Activated CD4-positive, alpha-beta T cell treated with anti-CD3 and anti-CD28 coated beads, Interleukin-2, amount 50 U/mL, for 24 hours (primary cell): ENCODE measurements at places on chromosomes 1 and 21.

DNA sequence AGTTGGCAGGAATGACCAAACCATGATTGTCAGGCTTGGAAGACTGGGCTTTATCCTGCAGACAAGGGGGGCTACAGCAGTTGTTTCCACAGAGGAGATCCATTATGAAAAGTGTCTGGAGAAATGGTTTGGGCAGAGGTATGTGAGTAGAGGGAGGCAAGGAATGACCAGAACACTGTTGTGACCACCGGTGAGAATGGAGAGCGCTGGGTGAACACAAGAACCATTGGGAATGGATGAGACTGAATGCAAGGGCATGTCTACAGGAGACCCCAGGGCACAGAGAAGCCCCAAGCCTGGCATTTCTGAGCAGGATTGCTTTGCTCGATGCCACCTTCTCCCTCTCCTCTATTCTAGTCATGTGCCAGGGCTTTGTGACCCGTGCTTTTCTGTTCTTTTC is 125.1 kb downstream of the CACNA1E start:
- no peak for DNase-seq

- no peak for DNase-seq
Observed at GRCh38 chr1:43760745-43761317, 53.5 kb downstream of the ST3GAL3 start.

GRCh38 chr1:153678519-153679336 is at the start of gene NPR1:
NPR1 (plus strand) TSS chr1:153678688; CDS start chr1:153679109, 421 bp downstream.
- DNase-seq = no peak

GRCh38 chr1:100810360-100810759 is 84.3 kb downstream of the EXTL2 start:
- no peak for DNase-seq

GRCh38 chr1:67691712-67692111 is 6.7 kb downstream of the GADD45A start:
- DNase-seq = no peak

- no peak for DNase-seq
Observed at GRCh38 chr1:226296911-226297310, 12.1 kb downstream of the LIN9 start.

GRCh38 chr1:5970610-5971273 is 21.5 kb downstream of the NPHP4 start:
- no peak for DNase-seq

GRCh38 chr1:198922638-198923430 is 284.0 kb downstream of the PTPRC start:
- DNase-seq = no peak

- no peak for DNase-seq
Observed at GRCh38 chr1:228349701-228350171, 56.9 kb downstream of the TRIM11 start.

- DNase-seq = no peak
Observed at GRCh38 chr1:230878591-230878990, 10.3 kb upstream of the C1orf198 start.
